Progenitor cell of endocrine pancreas (in vitro differentiated cells): ENCODE measurements at places on chromosomes 3 and 15.

DNA sequence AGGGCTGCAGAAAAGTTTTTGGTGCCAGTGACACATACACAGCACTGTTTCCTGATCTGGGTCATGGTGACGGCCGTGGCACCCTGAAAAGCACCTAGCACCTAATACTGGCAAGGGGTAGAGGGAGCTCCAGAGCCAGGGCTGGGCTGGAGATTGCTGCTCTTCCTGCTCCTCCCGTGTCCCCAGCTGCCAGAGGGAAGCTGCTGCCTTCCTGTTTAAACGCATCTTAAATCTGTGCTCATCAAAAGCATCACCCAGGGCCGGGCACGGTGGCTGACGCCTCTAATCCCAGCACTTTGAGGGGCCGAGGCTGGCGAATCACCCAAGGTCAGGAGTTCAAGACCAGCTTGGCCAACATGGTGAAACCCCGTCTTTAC lies 156.7 kb upstream of the MEF2A start:
- DNase-seq, result no peak

- DNase-seq, result no peak
Measured at GRCh38 chr15:47736143-47736786, 19.0 kb downstream of the SEMA6D start.

DNA sequence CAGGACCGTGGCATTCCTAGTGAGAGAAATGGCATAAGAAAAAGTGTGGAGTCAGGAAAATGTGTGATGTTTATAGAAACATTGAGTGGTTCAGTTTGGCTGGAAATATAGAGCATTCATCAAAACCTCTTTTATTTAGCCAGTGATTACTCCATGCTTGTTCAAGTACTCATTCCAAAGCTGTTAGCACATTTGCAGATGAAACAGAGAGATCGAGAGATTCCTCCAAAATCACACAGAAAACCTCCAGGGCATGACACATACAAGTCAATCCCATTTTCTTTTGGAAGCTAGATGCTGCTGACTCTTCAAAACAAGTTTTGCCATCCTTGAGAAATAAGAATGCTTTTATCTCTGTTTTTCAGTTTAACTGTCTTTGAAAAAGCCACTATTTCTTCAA lies 11.5 kb upstream of the MB21D2 start:
- DNase-seq, result no peak

DNA sequence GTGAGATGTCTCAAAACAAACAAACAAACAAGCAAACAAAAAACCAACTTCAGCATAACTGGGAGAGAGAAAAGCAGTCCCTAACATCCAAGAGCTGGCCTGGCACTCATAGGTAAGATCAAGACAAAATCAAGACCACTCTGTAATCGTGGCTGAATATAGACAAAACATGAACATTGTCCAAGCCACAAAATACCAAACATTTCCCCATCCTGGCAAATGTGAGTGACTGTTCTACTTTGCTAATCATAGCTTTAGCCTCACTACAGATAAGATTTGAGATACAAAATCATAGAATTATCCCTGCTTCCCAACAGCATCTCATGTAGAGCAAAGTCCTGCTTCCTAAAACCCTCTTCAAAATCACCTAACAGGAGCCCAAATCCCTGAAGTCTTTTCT lies 116.7 kb upstream of the PRTG start:
- DNase-seq, result no peak

DNA sequence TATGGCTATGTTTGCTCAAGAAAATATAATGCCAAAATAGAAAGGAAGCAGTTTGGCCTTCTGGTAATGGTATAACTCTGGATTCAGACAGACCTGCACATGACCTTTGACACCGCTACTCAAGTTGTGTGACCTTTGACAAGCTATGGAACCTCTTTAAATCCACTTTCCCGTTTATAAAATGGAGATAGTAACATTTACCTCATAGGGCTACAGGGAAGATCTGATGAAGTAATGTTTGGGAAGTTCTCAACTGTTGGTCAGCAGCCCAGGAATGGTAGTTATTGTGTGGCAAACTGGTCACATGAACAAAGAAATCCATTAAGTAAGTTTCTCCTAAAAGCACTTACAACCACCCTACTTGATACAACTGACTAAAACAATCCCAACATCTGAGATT lies 95.1 kb upstream of the PHLDB2 start:
- no peak for DNase-seq

DNA sequence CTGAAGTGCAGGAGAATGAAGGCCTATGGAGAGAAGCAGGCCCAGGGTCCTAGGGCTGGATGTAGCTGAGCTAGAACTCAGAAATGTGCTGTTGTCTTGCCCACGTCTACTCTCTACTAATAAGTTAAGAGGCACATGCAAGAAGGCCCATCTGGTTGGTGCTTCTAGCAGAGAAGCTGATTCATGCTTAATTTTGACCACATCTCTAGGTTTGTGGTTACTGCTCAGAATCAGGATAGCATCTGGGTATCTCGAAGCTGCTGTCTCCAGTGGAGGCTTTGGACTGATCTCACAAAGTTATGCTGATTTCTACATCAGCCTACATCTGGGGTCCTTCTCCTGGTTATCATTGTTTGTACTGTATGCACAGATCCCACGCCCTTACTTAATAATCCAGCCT lies 87.3 kb downstream of the CACNA1D start:
- no peak for DNase-seq

DNA sequence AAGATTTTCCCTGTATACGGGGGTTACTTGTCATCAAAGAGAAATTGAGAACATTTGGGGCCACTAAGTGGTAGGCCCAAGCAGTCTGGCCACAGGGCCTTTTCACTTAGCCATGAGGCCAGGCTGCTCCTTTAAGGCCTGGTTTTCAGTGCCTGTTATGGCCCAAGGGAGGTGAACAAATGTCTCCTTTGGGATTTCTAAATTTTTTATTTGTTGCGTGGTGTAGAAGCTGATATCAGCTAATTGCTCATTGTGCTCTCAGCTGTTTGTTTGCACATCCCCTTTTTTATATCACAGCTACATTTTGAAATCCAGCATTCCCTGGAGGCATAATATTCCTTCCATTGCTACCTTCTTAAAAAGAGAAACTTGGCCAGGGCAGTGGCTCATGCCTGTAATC lies 48.5 kb downstream of the RLBP1 start:
- DNase-seq, result no peak

- no peak for DNase-seq
Measured at GRCh38 chr3:147364771-147365170, 41.6 kb downstream of the ZIC4 start.

- DNase-seq, result no peak
Measured at GRCh38 chr3:14431452-14431916, 29.1 kb downstream of the SLC6A6 start.

GRCh38 chr3:66644549-66644948 lies 143.7 kb upstream of the LRIG1 start:
- no peak for DNase-seq

GRCh38 chr15:81049835-81050234 lies 49.1 kb downstream of the TLNRD1 start:
- no peak for DNase-seq

DNA sequence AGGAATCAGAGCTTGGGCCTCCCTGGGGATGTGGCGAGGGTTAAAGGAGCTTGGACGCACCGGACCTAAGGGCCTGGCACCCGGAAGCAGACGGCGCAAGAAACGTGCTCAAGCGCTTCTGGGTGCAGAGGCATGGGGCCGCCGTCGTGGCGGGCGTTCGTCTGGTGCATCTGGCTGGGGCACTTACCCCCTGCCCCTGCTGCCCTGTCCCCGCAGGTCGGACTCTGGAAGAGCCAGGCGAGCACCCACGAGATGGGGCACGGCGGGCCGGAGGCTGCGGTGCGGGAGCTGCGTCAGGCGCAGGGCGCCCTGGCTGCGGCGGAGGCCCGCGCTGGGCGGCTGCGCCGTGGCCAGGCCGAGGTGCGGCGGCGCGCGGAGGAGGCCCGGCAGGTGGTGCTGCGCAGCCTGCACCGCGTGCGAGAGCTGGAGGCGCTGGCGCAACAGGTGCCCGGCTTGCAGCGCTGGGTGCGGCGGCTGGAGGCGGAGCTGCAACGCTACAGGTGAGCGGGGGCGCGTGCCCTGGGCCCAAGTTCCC lies 2.5 kb downstream of the EFCC1 start:
- peak; percentile 58 for DNase-seq
